Right hindlimb (tissue), 1 donor: ENCODE measurements at places on chromosomes 2 and 18.

GRCh38 chr18:79918615-79919011 lies 32.8 kb downstream of the SLC66A2 start:
- no peak for DNase-seq

- DNase-seq = no peak
Measured at GRCh38 chr18:63908858-63909257, 1.1 kb downstream of the SERPINB10 start.

DNA sequence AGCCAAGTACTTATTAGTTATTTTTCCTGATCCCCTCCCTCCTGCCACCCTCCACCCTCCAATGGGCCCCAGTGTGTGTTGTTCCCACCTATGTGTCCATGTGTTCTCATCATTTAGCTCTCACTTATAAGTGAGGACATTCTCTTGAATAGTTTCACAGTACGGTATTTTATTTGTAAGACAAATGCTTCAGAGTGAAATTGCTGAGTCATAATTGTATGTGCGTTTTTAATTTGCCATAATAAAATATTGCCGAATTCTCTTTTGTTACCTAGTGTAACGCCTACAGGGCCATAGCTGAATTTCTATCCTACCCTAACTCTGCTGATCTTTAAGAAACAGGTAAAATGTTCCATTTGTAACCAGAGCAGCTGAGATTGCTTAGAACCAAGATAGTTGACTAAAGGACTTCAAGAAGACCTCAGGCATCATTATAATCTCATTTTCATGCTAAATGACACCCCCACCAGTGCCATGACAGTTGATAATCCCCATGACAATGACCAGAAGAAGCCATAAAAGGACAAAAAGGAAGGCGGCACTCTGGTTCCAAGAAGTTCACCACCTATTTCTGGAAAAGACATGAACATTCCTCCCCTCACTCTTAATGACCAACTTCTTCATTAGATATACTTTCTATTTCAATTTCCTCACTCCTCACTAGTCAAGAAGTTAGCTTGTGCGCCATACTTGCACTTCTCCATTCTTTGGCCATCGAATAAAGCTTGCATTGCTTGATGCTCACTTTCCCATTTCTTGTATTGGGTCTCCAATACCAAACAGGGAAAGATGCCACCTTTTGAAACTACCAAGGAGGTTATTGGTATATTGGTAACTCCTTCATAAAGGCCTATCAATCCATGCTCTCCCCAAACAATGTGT lies 18.4 kb downstream of the SCN9A start:
- no peak for DNase-seq

GRCh38 chr2:75772908-75773630 lies 62.4 kb upstream of the GCFC2 start:
- no peak for DNase-seq

GRCh38 chr2:106085181-106085940 lies 108.7 kb downstream of the UXS1 start:
- DNase-seq = no peak

- peak; percentile 65 for DNase-seq
Measured at GRCh38 chr2:72271766-72272641, 124.3 kb upstream of the CYP26B1 start.

DNA sequence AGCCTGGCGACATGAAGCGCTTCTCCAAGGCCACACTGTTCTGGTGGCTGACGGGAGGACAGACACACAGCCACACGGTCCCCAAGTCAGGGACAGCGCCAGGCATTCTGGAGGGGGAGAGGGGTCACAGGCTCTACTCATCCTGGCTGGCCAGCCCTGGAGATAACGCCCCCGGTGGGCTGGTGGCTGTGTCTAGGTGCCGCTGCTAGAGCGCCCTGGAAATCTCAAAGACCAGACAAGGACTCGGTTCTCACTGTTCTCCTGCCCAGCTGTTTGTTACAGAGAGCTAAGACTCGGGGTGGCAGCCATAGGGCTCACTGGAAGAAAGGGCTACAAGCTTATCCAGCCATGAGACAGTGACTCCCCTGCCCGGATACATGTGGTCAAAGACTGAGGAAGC lies 72.0 kb downstream of the KCNF1 start:
- DNase-seq = no peak

DNA sequence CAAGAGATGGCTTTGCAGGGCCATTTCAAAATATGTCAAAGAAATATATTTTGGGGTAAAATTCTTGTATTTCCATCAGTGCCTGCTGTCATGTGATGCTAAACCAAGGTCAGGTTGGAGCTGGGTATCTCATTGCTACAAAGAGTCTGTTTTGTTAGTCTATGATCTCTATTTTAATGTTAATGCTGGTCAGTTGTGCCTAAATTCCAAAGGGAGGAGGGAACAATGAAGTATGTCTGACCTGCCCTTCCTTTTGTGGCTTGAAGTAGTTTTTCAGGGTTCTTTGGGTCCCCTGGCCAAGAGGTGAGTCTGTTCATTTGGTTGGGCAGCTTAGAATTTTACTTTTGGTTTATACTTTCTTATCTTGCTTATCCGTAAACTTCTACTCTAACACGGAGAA lies 61.6 kb upstream of the DYNAP start:
- DNase-seq = no peak

DNA sequence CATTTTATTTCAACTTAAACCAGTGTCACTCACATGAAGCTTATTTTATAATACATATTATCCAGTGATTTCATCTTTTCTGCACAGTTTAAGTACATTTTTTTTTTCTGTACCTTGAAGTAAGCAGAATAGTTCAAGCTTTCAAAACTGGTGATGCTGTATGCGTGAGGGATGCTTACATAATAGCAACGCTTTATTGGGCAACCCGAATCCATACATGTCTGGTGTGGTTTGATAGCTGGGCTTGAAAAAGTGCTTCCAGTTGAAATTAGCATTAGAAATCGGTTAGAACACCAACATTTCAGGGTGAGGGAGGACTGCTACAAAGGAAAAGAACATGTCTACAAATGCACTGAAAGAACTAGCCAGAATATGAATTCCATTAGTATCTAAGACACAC lies 117.4 kb downstream of the MBP start:
- DNase-seq = no peak

DNA sequence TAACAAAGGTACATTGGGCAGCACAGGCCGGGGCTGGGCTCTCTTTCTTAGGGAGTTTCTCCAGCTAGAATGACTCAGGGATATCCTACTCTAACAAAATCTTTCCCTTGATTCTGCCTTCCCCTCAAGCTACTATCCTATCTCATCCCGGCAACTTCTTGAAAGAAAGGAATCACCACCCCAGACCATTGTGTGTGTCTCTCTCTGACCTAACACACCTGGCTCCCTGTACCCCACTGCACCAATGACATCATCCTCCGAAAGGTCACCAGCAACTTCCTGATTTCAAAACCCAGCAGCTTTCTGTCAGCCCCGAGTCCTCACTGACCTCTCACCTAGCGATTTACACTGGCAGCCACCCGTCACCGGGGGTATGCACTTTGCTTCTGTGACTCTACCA lies 72.1 kb upstream of the MAP4K4 start:
- DNase-seq = no peak
